ENCODE measurements at places on chromosomes 7 and 10.

DNA sequence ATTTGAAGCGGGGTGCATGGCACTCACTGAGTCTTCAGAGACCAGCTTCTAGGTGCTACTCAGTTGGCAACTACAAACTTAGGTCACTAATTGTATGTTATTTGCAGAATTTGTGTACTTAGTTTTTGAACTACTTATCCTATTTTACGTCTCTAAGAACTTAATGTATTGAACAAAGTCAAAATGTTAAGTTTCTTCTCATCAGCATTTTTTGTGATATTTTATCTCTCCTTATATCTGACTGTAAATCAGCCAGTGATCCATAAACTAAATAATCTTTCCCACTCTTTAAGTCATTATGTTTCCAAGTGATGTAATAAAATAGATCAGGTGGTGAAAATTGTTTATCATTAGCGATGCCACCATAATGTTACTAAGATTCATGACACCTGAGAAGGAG lies 60.3 kb upstream of the TMEM248 start:
- DNase-seq: no peak

GRCh38 chr7:144842377-144842851 lies 6.6 kb upstream of the TPK1 start:
- DNase-seq: peak; percentile 86

GRCh38 chr10:73625004-73625883 lies 16.0 kb downstream of the MYOZ1 start:
- peak; percentile 44 for DNase-seq

DNA sequence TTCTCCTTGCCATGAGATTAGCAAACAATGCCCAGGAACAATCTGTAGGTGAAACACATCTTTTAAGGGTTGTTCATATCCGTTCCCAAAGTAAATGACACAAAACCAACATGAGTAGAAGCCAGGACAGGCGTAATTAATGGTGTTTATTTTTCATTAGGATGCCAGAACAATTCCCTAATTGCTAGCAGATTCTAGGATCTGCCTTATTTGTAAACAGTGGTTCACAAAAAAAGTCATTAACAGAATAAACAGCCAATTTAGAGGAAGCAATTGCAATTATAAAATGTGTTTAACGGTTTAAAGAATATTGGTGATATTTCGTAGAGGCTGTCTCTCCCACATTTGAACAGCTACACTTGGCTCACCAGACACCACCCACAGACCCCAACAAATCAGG lies 250.6 kb upstream of the GPR26 start:
- DNase-seq: no peak

GRCh38 chr7:138964624-138965436 lies 16.4 kb downstream of the KIAA1549 start:
- no peak for DNase-seq

- no peak for DNase-seq
These were observed 57.7 kb downstream of the PRTFDC1 start for GRCh38 chr10:24894728-24895127.
